ENCODE measurements at places on chromosomes 1 and 21. TPM values are rescaled to one million over a fixed set of nuclear protein-coding genes. Genes with fewer than 3 reads are reported as not detected.

- H3K27ac ChIP-seq: peak overlapping the region; percentile 100
- no peaks in the 10 kb centered on the region for H3K36me3 ChIP-seq
- H3K27me3 ChIP-seq: no peaks in the 10 kb centered on the region
- peaks cover 30% of the 10 kb centered on the region for H3K4me1 ChIP-seq
- DNase-seq: peak; percentile 74
These were observed 428 bp downstream of the POGZ start for GRCh38 chr1:151458802-151459330.

- DNase-seq: no peak
- H3K27ac ChIP-seq: no peak overlapping the region
- H3K4me3 ChIP-seq: no peak overlapping the region
- H3K27me3 ChIP-seq: no peaks in the 10 kb centered on the region
These were observed 265.5 kb upstream of the CACYBP start for GRCh38 chr1:174734270-174734669.

DNA sequence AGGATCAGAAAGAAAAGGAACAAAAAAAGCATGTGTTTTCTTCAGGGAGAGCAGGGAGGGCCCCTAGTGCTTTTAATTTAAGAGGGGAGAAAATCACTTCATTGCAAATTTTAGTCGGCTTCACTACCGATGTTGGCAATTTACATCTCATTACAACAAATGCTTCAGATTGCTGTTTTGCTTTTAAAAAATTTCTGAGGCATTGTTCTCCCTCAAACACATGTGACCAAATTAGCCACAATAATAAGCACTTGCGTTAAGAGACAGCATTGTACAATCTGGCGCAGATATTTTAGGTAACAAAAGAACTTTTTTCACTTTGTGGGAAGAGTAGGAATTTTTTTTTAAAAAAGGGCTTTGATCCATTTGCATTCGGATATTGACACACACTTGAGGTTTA lies 29.8 kb downstream of the BEND5 start:
- no peak overlapping the region for H3K27ac ChIP-seq
- H3K4me3 ChIP-seq: no peak overlapping the region
- no peaks in the 10 kb centered on the region for H3K27me3 ChIP-seq
- no peak for DNase-seq
- no peaks in the 10 kb centered on the region for H3K36me3 ChIP-seq

GRCh38 chr1:185652348-185652747 lies 81.8 kb upstream of the HMCN1 start:
- H3K36me3 ChIP-seq: no peaks in the 10 kb centered on the region
- no peak overlapping the region for H3K4me3 ChIP-seq
- no peaks in the 10 kb centered on the region for H3K27me3 ChIP-seq
- H3K27ac ChIP-seq: no peak overlapping the region

GRCh38 chr1:107794571-107794970 lies 170.4 kb downstream of the VAV3 start:
- no peak overlapping the region for H3K4me3 ChIP-seq
- peaks cover 2% of the 10 kb centered on the region for H3K4me1 ChIP-seq
- no peak for DNase-seq
- H3K27me3 ChIP-seq: no peaks in the 10 kb centered on the region
- no peaks in the 10 kb centered on the region for H3K36me3 ChIP-seq

DNA sequence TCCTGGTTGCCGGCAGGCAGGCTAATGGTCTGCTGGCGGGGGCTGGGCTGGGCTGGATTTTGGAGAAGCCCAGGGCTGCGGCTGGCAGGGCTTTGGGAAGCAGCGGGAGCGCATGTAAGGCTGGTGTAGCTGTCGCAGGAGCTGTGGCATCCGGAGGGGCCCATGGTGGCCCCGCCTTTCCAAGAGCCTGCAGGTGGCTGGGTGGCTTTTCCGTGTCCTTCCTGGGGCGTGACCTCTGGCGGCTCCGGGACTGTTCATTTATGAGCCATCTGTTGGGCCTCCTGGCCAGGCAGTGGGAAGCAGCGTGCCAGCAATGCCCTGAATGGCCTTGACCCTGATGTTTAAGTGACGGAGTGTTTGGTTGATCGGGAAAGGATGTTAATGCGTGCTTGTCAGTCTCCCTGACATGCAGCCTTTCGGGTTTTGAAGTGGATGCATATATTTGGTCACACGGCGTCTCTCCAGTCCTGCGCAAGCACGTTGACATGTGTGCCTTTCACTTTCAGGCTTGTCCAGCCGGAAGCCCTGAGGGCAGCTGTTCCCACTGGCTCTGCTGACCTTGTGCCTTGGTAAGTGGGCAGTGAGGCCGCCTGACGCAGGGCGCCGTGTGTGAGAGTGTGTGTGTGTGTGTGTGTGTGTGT lies 38.5 kb downstream of the AGPAT3 start:
- no peak for DNase-seq
- no peaks in the 10 kb centered on the region for H3K36me3 ChIP-seq
- H3K4me1 ChIP-seq: peaks cover 17% of the 10 kb centered on the region
- H3K27ac ChIP-seq: peak overlapping the region; percentile 24
- no peaks in the 10 kb centered on the region for H3K27me3 ChIP-seq

DNA sequence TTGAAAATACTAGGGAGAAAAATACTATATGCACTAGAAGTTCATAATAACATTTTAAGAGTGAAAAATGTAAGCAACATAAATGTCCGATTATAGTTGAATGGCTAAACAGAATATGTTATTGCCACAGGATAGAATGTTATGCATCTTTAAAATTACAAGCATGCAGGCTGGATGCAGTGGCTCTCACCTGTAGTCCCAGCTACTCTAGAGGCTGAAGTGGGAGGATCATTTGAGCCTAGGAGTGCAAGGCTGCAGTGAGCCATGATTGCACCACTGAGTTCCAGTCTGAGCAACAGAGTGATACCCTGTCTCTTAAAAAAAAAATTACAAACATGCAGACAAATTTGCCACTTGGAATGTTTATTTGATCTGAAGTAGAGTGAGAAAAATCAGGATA lies 3.0 kb upstream of the BATF3 start:
- no peak overlapping the region for H3K4me3 ChIP-seq
- no peak overlapping the region for H3K27ac ChIP-seq
- peaks cover under 1% of the 10 kb centered on the region for H3K27me3 ChIP-seq
- H3K36me3 ChIP-seq: no peaks in the 10 kb centered on the region
- DNase-seq: no peak

GRCh38 chr21:26965040-26965906 lies 1.6 kb downstream of the ADAMTS5 start:
- H3K36me3 ChIP-seq: no peaks in the 10 kb centered on the region
- DNase-seq: peak; percentile 63
- peak overlapping the region; percentile 68 for H3K4me3 ChIP-seq

GRCh38 chr1:154104433-154105082 lies 50.3 kb downstream of the NUP210L start:
- H3K4me1 ChIP-seq: no peaks in the 10 kb centered on the region
- no peaks in the 10 kb centered on the region for H3K36me3 ChIP-seq
- H3K27ac ChIP-seq: no peak overlapping the region
- H3K27me3 ChIP-seq: no peaks in the 10 kb centered on the region
- H3K4me3 ChIP-seq: no peak overlapping the region
- DNase-seq: no peak

DNA sequence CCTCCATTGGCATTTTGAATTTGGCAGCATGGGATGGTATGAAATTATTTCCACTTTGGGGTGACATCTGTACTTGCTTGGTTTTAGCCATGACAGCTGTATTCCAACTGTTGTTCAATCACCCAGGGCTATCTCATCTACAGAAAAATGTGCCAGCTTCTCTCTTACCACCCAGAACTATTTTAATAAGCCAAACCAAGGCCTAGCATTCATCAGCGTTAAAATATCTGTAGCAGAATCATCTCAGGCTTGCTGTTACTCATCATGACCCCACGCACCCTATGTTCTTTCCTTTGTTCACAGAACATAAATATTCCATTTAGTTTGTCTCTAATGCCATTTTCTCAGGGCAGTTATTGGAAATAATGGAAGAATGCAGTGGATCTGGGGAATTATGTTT lies 49.8 kb downstream of the GIPC2 start:
- no peaks in the 10 kb centered on the region for H3K36me3 ChIP-seq
- no peak overlapping the region for H3K4me3 ChIP-seq
- no peak overlapping the region for H3K27ac ChIP-seq
- DNase-seq: no peak
- H3K4me1 ChIP-seq: no peaks in the 10 kb centered on the region
- H3K27me3 ChIP-seq: no peaks in the 10 kb centered on the region

DNA sequence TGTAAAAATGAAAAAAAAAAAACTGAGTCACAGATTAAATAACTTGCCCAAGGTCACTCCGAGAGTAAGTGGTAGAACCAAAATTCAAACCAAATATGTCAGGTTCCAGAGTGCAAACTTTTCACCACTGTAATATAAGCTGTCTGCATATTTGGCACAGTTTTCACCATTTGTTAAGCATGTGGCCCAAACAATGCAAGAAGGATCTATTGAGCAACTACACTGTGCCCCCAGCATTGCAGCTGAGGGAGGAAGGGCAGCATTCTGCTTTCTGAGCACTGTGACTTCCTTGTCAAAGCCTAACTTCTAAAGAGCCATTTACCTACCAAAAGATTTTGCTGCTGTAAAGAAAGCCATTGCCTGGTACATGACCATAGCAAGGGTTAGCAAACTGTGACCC lies 133.4 kb downstream of the SYT2 start:
- no peak overlapping the region for H3K27ac ChIP-seq
- H3K4me3 ChIP-seq: no peak overlapping the region
- H3K36me3 ChIP-seq: no peaks in the 10 kb centered on the region
- no peak for DNase-seq

- no peaks in the 10 kb centered on the region for H3K36me3 ChIP-seq
- no peak overlapping the region for H3K27ac ChIP-seq
- DNase-seq: no peak
- no peak overlapping the region for H3K4me3 ChIP-seq
- H3K27me3 ChIP-seq: no peaks in the 10 kb centered on the region
These were observed 31.4 kb upstream of the DENND1B start for GRCh38 chr1:197806718-197807117.

DNA sequence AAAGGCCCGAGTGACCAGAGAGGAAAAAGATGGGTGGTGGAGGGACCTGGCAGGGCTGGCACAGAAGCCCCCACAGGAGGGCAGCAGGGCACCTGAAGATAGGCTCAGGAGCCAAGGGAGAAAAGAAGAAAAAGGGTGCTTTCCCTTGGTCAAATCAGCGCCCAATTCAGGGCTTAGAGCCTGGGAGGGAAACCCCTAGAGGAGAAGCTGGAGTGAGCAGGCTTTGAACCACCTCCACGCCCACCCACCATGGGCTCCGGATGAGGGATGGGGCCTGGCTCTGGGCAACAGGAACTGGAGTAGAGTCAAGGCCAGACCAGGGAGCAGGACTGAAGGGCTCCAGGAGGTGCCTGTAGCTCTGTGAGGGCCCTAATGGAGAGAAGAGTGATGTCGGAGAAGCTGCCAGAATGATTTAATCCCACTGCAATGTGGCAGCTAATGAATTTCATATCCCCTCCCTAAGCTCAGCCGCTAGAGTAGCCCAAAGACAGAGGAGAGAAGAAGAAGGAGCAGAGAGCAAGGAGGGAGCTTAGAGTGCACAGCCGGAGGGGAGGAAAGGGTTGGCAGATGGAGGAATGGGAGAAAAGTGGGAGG lies 12.0 kb upstream of the PRELP start:
- no peak for DNase-seq
- H3K4me3 ChIP-seq: no peak overlapping the region
- peak overlapping the region; percentile 92 for H3K27ac ChIP-seq
- no peaks in the 10 kb centered on the region for H3K27me3 ChIP-seq

DNA sequence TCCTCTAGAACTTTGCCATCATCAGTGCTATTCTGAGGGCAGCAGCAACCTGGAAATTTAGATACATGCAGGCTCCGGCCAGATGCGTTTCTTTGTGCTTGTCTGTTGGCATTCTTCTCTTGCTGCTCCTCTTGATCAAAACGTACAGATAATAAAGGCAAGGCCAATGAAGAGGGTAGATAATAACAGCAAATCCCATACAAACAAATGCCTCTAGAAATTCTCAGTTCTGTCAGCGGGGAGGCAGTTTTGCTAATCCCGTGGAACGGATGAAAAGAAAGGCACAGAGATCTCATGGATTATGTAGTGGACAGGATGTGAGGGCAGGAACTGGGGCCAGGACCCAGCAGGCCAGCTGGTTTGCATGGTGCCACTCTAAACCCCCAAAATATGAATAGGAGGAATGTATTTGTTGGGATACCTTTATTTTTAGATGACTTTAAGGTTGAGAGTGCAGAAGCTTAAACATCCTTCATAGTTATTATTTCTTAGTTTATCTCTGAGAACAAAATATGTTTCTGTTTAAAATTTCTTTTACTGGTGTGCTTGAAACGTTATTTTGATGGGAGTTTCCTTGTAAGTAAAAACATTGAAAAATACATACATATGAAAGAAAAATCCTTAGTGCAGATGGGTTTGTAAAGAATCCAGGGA lies 1.5 kb downstream of the ITSN1 start:
- DNase-seq: peak; percentile 39
- no peaks in the 10 kb centered on the region for H3K36me3 ChIP-seq
- H3K27me3 ChIP-seq: no peaks in the 10 kb centered on the region

SLC35F3 gene
- 0.43 TPM for total RNA-seq

TTC4 gene
- 35.3 TPM for total RNA-seq

FCMR gene
- 1.1 TPM for total RNA-seq

CAMK1G gene
- total RNA-seq: 1.4 TPM

OR2G6 gene
- total RNA-seq: not detected

SRSF11 gene
- 223 TPM for total RNA-seq

MYOG gene
- total RNA-seq: 0.25 TPM
